ENCODE measurements at places on chromosomes 12 and 14.
A peak's percentile ranks its signal among the peaks of the same experiment; 100 is the strongest.

GRCh38 chr14:94613720-94614644, 1.8 kb downstream of the SERPINA3 start:
- DNase-seq: no peak

DNA sequence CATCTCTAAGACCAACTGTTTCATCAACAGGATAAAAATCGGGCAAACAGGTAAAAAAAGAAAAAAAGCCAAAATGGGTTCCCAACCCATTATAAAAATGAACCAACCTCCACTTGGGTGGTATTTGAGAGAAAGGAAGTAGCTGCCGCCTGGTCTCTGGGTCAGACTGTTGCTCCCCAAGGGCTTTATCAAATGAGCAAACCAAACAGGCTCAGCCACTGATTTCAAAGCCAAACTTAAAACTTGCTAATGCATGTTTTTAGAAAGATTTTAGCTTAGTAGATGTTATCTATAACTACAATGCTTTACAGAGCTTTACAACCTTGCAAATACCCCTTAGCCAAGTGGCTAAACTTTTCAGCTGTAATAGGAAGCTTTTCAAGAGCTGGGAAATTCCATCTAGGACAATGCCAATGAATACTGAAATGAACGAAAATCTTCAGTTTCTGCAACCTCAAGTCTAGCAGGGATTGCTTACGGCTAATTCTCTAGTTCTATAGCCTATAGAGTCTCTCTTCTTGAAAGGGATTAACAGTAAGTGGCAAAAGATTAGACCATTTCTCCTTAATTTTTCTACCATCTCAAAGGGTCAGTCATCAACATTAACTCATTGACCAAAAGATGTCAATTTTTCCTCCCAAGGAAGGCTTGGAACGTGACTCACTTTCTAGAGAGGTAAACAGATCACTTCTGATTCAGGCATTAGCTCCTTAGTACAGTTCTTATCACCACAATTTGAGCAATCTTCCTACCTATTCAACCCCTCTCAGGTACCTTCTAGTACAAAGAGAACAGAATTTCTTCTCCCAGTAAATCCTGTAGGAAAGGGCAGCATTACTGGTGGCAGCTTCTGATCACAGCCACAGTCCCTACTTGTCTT, 4.2 kb downstream of the PPM1H start:
- DNase-seq: no peak

GRCh38 chr12:66786531-66787308, 107.8 kb upstream of the GRIP1 start:
- no peak for DNase-seq

- no peak for DNase-seq
Observed at GRCh38 chr14:65032319-65032718, 45.6 kb downstream of the FNTB start.

GRCh38 chr14:91412939-91413338, 4.7 kb downstream of the CCDC88C start:
- DNase-seq: no peak

DNA sequence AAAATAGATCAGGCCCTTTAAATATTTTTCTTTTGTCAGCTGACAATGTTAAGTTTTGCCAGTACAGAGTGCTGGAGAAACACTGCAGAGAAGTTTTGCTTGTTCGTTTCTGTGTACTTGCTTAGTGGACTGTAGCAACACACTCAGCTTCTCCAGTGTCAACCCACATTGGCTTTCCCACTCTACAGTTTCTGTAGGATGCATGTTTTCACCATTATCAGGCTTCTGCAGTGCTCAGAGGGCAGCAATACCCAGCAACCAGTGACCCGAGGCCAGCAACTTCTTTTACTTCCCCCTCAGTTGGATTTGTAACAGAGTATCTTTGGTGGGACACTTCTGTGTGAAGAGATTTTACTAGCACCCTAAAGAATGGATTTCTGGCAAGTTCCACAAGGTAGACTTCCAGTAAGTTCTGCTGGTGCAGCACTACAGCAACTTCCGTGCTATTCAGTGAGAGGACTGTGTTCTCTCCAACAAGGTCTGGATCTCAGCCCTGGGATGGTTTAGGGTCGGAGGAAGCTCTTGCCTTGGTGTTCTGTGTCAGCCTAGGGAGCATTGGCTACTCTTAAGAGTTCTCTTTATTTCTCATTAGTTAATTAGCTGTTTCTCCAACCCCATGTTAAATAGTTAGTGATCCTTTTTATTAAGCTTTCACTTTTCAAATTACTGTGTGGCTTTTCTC, 70.4 kb downstream of the FUT8 start:
- no peak for DNase-seq

GRCh38 chr12:68487721-68488309, 122.9 kb upstream of the RAP1B start:
- no peak for DNase-seq

- DNase-seq: no peak
Observed at GRCh38 chr14:93041830-93042229, 73.9 kb downstream of the ITPK1 start.

GRCh38 chr12:28223858-28224257, 33.6 kb downstream of the CCDC91 start:
- DNase-seq: no peak

- no peak for DNase-seq
Observed at GRCh38 chr14:32601906-32602305, 272.8 kb downstream of the AKAP6 start.

DNA sequence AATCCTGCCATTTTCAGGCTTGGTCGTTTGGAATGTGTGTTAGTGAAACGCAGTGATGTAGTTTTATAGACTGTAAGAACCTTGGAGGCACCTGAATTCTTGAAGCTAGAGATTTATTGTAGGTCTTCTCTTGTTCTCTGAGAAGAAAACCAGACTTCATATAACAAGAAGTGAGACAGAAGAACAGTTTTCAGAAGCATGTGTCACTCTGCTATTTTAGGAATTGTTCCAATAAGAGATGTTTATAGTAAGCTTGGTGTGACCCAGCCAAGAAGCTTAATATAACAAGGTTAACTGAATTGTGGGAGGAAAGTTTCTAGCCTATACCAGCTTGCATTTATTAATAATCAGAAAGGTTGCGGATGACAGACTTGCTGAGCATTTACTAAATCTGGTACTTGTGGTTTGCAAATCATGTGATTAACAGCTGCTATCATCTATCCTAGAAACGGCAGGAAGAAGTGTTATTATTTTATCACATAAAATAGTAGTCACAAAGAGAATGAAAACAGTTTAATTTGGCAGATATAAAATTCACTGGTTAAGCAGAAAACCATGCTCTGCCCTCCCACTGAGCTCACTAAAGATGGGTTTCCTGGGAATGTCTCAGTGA, 49.2 kb upstream of the BCAT1 start:
- no peak for DNase-seq

- DNase-seq: no peak
Observed at GRCh38 chr14:68247274-68247673, 427.7 kb downstream of the RAD51B start.

DNA sequence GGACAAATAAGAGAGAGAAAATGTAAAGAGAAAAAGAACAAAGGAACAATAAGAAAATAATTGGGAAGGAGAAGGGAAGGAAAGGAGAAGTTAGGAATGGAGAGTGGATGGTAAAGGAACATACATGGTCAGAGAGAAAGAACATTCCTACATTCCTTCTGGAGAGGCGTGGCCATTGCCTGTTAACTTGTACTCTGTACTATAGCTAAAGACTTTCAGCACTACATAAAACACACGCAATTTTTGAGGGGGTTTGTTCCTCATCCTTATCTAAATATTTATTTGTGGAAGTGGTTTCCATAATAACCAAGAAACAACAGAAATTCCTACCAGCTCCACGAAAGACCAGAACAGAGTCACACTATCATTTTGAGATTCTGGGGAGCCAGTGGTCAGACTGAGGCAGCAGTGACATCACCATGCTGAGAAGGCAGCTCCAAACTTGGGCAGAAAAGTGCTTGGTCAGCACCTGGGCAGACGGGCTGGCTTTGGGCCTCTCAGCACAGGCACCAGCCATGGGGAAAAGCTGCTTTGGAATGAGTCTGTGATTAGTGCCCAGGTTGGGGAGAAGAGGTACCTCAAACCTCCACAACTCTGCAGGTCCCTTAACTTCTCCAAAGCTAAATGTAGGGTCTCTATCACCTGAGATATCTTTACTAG, 125.9 kb upstream of the NTF3 start:
- no peak for DNase-seq

- no peak for DNase-seq
Observed at GRCh38 chr12:66664076-66664475, 14.8 kb downstream of the GRIP1 start.

- no peak for DNase-seq
Observed at GRCh38 chr14:62101673-62102348, 339.6 kb downstream of the SNAPC1 start.

- no peak for DNase-seq
Observed at GRCh38 chr14:43903209-43903608, 603.9 kb downstream of the FSCB start.

GRCh38 chr12:128052331-128052730, 214.6 kb upstream of the TMEM132C start:
- no peak for DNase-seq

- peak; percentile 35 for DNase-seq
Observed at GRCh38 chr12:38905480-38906351, at the start of gene CPNE8. Gene CPNE8, minus strand, starts transcription at chr12:38905591. Its CDS starts 57 bp downstream, at chr12:38905534.

DNA sequence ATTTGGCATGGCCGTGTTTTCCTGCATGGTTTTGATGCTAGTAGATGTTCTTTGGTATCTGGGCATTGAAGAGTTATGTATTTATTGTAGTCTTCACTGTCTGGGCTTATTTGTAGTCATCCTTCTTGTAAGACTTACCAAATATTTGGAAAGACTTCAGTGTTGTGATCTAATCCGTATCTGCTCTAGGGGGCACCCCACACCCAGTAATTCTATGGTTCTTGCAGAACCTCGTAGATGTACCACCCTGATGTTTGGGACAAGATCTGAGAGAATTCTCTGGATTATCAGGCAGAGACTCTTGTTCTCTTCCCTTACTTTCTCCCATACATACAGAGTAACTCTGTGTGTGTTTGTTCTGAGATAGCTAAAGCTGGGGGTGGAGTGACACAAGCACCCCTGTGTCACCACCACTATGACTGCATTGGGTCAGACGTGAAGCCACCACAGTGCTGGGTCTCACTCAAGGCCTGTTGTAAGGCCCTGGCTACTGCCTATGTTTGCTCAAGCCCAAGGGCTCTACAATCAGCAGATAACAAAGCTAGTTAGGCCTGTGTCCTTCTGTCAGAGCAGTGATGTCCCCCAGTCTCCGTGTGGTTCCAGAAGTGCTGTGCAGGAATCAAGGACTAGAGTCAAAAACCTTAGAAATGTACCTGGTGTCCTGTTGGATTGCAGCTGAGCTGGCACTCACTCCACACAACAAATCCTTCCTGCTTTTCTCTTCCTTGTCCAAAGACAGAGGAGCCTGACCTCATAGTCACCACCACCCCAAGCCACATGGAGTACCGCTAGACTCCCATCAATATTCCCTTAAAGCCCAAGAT, 9.6 kb downstream of the RDH16 start:
- DNase-seq: no peak

- no peak for DNase-seq
Observed at GRCh38 chr12:44253338-44253856, 417.5 kb downstream of the TMEM117 start.

- no peak for DNase-seq
Observed at GRCh38 chr14:105486163-105486973, at the start of gene CRIP1. Gene CRIP1, plus strand, starts transcription at chr14:105486886. Its CDS starts 374 bp downstream, at chr14:105487260.

DNA sequence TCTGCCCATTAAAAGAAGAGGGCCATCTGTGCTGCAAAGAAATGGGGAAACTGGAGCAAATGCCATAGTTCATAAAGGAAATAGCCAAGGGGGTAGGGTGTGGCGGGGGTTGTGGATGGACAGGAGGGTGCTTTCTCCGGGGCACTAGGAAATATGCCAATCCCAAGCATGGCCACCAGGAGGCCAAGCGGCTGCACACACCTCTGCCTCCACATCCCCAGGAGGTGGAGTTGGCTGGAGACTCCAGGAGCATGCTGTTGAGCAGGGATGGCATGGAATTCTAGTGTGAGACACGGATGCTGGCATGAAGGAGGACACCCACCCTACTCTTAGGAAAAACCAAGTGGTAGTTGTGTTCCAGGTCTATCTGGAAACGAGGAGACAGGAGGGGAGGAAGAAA, 25.2 kb downstream of the NID2 start:
- DNase-seq: peak; percentile 38

GRCh38 chr12:29698756-29699155, 85.0 kb downstream of the TMTC1 start:
- no peak for DNase-seq

Data from activated T-cell treated with anti-CD3 and anti-CD28 coated beads, Interleukin-2, amount 50 U/mL, for 1 hour (primary cell).